Stimulated activated CD4-positive, alpha-beta T cell treated with anti-CD3 and anti-CD28 coated beads, TNF-alpha, amount 100 ng/mL, for 1 hour (primary cell): ENCODE measurements at places on chromosomes 5 and 9.

- no peak for DNase-seq
Observed at GRCh38 chr5:39451276-39451941, 26.6 kb upstream of the DAB2 start.

GRCh38 chr9:21764846-21765245 is 37.6 kb upstream of the MTAP start:
- DNase-seq: no peak

DNA sequence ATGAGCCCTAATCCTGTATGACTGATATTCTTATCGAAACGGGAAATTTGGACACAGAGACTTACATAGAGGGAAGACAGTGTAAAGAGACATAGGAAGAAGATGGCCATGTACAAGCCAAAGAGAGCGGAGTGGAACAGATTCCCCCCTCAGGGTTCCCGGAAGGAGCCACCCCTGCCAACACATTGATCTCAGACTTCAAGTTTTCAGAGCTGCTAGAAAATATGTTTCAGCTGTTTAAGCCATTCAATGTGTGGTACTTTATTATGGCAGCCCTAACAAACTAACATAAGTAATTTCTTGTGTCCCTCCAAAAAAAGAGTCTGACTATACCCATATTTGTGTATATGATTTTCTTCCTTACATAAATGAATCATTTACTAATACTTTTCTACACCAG is 128.0 kb upstream of the STC2 start:
- no peak for DNase-seq

GRCh38 chr5:146607659-146608332 is 91.8 kb upstream of the GPR151 start:
- no peak for DNase-seq

DNA sequence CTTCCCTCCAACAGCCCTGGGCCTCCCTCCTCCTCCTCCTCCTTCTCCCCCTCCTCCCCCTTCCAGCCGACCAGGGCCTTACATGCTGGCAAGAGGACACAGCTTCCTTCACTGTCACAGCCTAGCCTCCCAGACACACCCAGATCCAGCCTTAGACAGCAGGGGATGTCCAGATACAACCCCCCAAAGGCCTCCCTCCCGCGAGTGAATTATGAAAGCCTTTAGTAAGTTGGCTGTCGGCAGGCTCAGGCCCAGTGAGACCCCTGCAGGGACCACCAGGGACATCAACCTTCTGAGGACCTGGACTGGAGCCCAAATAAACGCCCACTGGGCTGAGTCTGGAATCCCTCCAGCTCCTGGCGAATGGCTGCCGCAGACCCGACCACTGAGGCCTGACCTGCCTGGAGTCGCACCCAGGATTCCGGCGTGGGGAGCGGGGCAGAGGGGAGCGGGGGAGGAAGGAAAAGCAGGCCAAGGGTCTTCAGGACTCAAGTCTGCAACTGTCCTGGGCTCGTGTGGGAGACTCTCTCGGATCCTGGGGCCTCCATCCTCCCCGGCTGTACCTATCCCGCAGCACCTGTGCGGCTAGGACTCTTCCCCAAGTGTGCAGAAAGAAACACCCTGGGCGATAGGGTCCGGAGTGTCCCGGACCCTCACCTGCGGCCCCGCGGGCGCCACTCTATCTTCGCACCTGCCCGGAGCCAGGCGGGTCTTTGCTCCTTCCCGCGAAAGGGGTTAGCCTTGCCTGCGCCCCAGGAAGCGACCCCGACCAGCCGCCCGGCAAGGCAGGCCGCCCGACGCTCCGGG is 705 bp downstream of the SEPTIN8 start:
- no peak for DNase-seq

GRCh38 chr9:36163049-36163785 is 6.0 kb upstream of the CCIN start:
- DNase-seq: no peak

- peak; percentile 44 for DNase-seq
Observed at GRCh38 chr9:110048403-110048975, 159.5 kb downstream of the C9orf152 start.

- no peak for DNase-seq
Observed at GRCh38 chr9:113228130-113228665, 6.9 kb downstream of the SLC31A1 start.

DNA sequence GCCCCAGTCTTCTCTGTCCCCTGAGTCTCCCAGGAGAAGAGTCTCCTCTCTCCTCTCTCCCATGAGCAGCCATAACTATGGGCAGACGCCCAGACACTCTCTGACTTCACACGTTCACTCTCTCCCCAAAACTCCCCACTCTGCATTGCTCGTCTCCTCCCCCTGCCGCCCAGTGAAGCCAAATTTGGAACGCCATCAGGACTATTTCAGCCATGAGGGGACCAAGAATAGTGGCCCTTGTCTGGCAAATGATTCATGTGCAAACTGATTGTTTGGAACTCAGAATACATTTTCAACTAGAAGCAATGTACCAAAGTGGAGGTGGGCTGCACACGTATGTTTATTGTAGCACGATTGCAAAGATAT is 20.9 kb downstream of the CMBL start:
- DNase-seq: no peak

- DNase-seq: no peak
Observed at GRCh38 chr9:119333507-119334229, 35.6 kb downstream of the BRINP1 start.

DNA sequence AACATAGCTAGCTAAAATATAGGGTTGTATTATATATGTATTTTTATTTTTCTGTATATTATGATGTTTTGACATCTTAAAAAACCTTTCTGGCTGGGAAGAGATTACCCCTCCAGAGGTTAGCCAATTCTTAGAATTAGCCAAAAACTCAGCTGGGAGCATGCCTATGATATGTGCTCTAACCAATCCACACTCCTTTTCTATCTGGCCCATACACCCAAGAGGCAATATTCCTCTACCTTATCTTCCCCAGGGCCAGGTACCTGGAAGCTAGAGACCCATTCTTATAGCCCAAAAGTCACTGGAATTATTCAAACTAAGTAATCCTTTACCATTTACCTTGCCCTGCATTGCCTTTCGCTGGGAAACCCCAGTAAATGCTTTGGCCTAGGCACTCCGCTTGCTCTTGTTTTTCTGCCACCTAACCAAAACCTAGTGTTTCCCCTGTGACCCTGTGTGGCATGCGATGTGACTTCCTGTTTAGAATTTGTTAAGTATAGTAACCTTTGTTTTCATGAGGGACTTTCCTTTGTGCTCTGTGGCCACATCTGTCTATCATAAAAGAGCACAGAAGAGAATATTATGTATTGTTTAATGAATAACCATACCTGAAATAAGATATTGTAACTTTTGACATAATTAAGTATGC is 37.4 kb downstream of the CSNK1G3 start:
- no peak for DNase-seq

DNA sequence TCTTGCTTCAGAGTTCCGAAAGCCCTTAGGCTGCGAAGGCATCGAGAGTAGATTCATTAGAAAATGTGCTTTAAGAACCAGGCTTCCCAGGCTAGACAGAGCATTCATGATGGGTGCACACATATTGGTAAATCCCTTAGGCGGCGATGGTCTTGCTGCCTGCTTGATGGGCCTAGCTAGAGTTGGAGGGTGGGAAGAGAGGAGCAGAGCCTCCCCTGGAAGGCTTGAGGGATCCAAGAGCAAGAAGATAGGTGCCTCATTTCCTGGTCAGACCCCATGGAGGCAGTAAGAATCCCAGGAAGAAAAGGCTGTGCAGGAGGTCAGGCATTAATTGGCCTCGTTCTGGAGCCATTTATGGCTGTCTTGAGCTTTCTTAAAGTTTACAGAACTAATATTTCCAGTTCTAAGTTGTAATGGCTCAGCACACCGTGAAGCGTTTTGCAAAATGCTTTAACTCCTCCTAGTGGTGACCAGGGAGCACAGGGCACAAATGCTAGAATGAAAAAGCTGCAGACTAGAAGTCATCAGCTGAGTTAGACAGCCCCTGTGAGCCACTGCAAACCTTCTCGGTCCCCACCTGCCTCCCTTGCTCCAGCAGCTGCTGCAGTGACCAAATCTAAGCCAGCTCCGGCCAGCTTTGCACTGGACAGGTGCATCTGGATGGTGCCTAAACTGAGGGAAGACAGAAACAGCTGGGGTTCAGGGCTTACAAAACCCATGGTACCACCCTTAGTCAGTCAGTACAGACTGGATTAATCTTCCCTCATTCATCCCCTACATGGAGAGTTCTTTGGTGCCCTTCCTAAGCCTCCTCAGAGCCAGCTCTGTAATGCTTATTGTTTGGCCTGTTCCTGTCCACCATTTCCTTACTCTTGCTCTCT is 14.7 kb downstream of the SLC45A2 start:
- no peak for DNase-seq

- DNase-seq: no peak
Observed at GRCh38 chr5:158543539-158544387, 556.0 kb downstream of the EBF1 start.

DNA sequence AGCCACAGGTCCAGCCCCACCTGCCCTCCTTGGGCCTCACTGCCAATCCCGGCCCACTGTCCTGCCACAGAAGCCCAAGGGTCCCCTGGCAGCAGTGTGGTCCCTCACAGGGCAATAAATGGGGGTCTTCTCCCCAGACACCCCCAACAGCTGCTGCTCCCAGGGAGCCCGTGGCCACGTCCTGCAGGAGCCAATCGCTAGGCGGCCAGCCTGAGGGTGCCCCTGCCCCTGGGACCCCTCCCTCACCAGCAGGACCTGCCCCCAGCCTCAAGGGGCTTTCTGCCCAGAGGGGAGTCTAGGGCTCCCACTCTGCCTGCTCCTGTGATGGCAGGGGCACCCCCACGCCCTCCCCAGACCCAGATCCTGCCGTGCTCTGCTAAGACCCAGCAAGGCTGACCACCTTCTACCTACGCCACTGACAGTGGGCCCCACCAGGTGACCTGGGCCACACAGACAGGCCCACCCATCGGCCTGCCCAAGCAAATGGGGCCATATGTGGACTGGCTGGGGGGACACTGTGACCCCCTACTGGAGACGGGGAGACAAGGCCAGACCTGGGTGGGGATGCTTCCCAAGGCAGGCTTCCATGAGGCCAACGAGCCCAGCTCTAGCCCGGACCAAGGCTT is 17.0 kb downstream of the NOTCH1 start:
- DNase-seq: no peak

DNA sequence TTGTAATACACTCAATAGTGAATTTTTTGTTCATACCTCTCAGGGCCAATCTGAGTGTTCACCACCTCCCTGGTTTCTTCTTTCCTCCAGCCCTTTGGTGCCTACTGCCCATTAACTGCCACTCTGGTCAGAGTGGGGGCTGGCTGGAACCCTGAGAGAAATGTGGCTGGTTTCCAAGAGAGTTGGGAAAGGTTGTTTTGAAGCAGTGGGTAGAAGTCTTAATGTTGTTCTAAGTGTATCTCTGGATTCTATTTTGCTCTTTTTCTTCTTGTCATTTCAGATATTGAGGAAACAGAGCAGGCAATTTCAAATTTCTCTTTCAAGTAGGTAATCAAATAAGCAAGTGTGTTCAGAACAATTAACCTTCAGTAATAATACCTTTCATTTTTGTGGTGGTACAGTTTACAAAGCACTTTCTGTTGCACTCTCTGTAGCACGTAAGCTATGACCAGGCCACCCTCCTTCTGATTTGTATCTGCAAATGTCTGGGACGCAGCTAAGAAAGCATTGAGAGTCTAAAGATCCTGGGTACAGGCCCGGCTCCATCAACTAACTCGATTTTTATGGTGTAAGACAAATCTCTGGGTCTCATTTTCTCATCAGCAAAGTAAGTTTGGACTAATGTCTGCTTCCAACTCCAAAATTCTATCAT is 8.4 kb downstream of the SLC1A3 start:
- DNase-seq: no peak

- no peak for DNase-seq
Observed at GRCh38 chr5:169649486-169649885, 12.4 kb downstream of the DOCK2 start.

DNA sequence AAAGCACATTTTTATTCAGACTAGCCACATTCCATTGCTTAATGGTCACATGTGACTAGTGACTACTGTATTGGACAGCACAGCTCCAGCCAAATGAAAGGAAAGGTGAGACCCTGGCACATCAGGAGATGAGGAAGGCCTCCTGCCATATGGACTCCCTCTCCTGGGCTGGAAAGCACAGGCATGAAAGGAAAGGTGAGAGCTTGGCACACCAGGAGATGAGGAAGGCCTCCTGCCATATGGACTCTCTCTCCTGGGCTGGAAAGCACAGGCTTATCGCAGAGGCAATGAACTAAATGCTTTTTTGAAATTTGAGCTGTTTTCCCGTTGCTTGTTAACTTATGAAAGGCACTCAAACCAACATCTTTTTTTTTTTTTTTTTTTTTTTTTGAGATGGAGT is 144.8 kb upstream of the SLC12A2 start:
- no peak for DNase-seq

- no peak for DNase-seq
Observed at GRCh38 chr9:119083673-119084072, 285.6 kb downstream of the BRINP1 start.

DNA sequence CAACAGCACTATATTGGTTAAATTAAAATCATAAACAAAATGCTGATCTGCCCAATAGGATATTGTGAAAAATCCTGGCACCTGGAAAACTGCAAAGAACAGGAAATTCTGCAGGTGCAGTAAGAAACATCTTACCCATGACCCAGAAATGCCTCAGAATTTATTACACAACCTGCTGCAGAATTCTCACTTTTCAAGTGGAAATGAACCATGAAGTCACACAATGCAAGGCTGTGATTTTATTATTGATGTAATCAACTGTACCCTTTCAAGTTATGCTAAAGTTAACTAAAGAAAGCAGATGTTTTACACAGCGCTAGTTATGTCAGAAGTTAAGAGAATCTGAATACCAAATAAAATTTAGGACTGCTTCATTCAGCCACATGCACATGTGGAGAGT is 6.0 kb downstream of the STRBP start:
- DNase-seq: no peak

DNA sequence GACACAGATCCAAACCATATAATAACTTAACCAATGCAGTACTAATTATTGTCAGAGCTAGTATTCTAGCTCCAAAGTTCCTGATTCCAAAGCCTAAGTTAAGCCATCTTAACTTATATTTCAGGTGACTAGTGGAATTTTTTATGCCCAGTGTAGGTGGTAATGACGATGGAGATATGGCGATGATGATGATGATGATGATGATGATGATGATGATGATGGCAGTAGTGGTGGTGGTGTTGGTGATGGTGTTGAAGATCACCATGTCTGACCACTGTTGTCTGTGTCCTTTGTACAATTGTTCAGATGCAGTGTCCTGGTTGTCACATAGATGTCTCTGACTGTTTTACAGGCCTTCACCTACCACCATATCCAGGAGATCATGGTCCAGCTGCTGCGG is 139.9 kb downstream of the INSYN2B start:
- no peak for DNase-seq

GRCh38 chr5:139862313-139862712 is 66.7 kb downstream of the PSD2 start:
- no peak for DNase-seq

DNA sequence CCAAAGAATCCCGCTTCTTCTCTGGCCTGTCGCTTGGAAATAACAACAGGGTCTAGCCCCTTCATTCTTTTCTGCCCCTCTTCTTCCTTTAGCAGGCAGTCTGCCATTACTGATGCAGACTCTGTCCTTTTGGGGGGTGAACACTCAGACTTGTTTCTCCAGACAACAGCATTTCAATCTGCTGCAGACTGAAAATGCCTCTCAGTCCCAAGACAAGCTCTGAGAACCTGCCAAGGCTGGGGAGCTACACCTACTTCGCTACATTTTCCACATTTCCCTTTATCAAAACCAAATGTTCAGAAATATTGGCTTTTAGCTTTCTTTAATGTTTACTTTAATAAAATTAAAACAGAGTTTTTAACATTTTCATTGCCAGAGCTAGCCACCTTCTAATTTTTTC is 152.4 kb downstream of the MPDZ start:
- no peak for DNase-seq

GRCh38 chr5:35804201-35804653 is 52.5 kb upstream of the IL7R start:
- DNase-seq: no peak

GRCh38 chr5:172854451-172854871 is 20.4 kb downstream of the ERGIC1 start:
- no peak for DNase-seq
